Skeletal muscle cell (primary cell): ENCODE measurements at places on chromosomes 16 and 17.

GRCh38 chr16:73043828-73044467 lies 4.0 kb downstream of the ZFHX3 start:
- DNase-seq, result no peak

GRCh38 chr17:75249564-75249963 lies 11.8 kb downstream of the GGA3 start:
- no peak for DNase-seq

DNA sequence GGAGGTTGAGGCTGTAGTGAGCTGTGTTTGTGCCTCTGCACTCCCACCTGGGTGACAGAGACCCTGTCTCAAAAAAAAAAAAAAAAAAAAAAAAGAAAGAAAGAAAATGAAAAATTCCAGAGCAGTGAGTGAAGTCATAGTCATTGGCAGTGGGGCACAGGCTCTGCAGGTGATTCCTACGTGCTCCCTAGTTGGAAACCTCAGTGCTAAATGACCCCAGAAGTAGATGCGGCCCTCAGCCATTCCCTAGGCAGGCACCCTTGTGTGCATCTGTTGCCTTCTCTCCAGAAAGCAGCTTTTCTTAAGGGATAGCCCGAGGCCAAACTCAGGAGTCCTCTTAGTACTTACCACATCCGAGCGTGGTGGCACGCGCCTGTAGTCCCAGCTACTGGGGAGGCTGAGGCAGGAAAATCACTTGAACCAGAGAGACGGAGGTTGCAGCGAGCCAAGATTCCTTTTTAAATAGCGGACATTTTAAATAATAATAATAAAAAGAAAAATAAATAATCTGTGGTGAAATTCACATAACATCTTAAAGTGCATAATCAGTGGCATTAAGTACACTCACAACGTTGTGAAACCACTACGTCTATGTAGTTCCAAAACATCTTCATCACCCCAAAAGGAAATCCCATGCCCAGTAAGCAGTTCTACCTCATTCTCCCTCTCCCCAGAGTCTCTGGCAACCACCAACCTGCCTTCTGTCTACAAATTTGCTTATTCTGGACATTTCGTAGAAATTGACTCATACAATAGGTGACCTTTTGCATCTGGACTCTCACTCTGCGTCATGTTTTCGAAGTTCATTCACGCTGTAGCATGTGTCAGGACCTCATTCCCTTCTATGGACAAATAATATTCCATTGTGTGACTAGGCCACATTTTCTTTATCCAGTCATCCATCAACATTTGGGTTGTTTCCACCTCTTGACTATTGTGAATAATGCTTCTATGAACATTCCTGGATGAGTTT lies 12.5 kb upstream of the SPHK1 start:
- DNase-seq, result peak; percentile 98

DNA sequence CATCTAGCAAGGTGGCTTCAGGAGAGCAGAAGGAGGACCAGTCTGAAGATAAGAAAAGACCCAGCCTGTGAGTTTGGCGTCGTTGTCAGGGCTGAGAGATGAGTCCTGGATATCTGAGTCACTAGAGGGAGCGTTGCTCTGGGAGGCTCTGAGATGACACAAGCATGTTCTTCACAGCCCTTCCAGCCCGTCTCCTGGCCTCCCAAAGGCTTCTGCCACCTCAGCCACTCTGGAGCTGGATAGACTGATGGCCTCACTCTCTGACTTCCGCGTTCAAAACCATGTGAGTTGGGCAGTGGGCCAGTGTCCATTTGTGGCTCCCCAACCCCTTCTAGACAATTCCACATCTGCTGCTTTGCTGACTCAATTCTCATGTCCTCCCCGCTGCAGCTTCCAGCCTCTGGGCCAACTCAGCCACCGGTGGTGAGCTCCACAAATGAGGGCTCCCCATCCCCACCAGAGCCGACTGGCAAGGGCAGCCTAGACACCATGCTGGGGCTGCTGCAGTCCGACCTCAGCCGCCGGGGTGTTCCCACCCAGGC lies 2.3 kb downstream of the TGFB1I1 start:
- peak; percentile 62 for DNase-seq

- peak; percentile 38 for DNase-seq
Observed at GRCh38 chr16:47565454-47565853, 104.3 kb downstream of the PHKB start.

GRCh38 chr16:49674351-49674851 lies 181.5 kb downstream of the ZNF423 start:
- peak; percentile 16 for DNase-seq
